ENCODE measurements at places on chromosomes 7 and 10.

- DNase-seq = no peak
These were observed 4.5 kb upstream of the ZEB1 start for GRCh38 chr10:31314256-31315150.

- DNase-seq = no peak
These were observed 199.5 kb upstream of the PFKP start for GRCh38 chr10:2867788-2868299.

DNA sequence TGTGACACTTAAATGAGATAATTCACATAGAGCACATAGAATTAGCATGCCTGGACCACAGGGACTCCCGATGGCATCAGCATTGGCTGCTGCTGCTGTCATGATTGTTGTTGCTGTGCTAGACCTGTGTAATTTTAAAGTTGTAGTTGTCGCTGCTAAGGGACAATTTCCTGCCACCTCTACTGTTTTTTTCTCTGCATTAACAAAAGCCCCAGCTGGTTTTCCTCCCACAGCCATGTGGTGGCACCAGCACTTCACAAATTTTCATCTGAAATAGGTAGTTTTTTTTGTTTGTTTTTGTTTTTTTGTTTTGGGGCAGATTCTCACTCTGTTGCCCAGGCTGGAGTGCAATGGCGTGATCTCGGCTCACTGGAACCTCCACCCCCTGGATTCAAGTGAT, 25.4 kb upstream of the PRXL2A start:
- DNase-seq = peak; percentile 23

DNA sequence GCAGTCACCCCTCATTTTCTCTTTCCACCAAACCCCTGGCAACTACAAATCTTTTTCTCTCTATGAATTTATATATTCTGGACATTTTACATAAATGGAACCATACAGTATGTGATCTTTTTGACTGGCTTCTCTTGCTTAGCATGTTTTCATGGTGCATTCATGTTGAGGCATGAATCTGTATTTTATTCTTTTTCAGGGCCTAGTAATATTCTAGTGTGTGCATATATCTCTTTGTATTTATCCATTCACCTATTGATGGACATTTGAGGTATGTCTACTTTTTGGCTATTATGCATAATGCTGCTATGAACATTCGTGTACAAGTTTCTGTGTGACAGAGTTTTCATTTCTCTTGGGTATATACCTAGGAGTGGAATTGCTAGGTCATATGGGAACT, 78.2 kb downstream of the HACD1 start:
- no peak for DNase-seq

DNA sequence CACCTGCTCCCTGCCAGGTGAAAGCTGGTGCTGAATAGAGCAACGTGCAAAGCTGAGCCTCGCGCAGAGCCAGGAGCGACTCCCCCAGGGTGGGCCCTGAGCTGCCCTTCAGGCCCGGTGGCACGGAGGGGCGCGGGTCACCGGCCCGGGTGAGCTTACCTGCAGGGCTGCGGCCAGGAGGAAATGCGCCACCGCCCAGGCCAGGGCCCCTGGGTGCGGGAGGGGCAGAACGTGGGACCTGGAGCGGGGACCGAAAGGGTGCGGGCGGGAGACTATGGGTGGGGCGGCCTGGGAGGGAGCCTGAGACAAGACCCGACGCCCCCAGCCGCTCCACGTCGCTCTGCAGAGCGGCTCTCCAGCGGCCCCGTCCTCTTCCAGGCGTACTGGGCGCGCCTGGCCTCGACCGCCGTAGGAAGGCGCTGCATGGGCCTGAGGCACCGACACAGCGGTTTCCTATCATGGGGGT, 122.1 kb downstream of the BTAF1 start:
- DNase-seq = no peak

DNA sequence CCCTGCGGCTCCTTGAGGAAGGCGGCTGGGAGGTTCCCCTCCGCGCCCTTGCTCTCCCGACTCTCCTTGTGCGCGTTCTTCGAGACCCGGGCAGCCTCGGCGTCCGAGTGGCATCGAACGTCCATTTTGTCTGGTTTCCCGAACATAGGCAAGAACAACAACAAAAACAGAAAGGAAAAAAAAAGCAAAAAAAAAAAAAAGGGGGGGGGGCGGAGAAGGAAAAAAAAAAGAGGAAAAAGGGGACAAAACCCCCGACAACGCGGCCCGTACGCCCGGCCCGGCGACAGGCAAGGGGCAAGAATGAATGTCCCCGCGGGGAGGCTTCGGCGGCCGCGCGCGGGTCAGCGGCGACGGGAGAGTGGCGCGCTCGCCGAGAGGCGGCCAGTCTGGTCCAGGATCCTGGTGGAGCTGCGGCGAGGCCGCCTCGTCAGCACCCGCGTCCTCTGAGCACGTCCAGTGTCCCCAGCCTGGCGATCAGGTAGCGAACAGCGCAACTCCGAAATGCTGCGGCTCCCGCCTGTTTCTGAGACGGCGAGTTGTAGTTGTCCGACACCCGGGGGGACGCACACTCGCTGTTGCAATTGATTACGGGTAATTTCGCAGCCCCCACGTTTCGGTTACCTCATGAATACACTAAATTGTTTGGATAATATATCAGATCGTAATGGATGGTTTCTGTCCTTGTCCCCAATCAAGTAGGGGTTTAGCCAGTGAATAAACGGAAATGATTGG, at the start of gene VAX1:
Gene VAX1 (minus strand): TSS at position 360 of the 732 bp plus-strand sequence. CDS start 214 bp downstream, at position 146.
- no peak for DNase-seq

DNA sequence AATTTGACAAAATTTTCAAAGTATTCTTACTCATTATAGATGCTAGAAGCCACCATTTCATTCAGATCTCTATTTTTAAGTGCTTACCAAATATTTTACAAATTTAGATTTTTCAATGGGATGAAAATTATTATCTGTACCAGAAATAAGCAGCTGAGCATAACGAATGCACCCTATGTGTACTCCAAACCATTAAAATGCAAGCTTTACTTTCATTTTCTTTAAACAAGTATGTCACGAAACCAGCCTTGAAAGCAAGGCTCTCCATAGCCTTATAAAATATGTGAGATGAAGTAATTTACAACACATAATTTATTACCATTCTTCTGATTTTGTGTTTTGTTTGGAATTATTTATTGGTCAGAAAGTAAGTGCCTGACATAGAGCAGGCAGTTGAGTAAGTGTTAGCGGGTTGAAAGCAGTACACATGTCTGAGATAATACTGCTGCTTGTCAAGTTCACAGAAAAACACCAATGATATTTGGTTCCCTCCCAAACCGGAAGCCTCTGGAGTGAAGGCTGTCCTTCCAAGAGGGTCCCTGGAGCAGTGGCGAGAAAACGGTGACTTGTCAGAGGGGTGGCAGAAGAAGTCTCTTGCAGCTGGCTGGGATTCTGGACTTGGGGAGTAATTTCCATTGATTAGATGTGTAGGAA, 322.7 kb upstream of the PFKP start:
- DNase-seq = no peak

DNA sequence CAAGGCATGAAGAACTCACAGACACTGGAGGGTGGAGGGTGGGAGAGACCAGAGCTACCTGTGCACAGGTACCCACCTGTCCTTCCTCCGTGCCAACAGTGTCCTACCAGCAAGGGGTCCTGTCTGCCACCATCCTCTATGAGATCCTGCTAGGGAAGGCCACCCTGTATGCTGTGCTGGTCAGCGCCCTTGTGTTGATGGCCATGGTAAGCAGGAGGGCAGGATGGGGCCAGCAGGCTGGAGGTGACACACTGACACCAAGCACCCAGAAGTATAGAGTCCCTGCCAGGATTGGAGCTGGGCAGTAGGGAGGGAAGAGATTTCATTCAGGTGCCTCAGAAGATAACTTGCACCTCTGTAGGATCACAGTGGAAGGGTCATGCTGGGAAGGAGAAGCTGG, 21.8 kb downstream of the PRSS2 start:
- DNase-seq = no peak

DNA sequence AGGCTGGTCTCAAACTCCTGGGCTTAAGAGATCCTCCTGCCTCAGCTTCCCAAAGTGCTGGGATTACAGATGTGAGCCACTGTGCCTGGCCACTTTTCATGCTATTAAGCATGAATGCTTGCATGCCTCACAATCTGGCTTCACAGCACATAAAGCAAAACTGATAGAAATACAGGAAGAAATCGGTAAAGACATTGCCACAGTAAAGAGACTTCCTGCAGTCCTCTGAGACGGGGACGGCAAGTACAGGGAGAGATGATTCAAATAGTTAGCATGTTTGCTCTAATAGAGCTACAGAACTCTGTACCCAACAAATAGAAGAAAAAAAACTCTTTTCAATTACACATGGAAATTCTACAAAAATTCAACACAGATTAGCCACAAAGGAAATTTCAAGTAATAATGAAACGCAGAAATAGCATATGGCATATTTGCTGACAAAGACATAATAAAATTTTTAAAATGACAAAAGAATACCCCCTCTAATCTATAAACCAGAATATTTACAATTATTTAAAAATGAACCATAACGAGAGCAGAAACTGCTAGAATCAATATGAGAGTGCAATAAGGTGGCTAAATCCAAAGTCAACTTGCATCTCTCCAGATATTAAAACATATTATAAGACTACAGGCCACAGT, 32.3 kb downstream of the CARD11 start:
- DNase-seq = no peak

- no peak for DNase-seq
These were observed 235.1 kb downstream of the SORCS1 start for GRCh38 chr10:106929291-106929895.

DNA sequence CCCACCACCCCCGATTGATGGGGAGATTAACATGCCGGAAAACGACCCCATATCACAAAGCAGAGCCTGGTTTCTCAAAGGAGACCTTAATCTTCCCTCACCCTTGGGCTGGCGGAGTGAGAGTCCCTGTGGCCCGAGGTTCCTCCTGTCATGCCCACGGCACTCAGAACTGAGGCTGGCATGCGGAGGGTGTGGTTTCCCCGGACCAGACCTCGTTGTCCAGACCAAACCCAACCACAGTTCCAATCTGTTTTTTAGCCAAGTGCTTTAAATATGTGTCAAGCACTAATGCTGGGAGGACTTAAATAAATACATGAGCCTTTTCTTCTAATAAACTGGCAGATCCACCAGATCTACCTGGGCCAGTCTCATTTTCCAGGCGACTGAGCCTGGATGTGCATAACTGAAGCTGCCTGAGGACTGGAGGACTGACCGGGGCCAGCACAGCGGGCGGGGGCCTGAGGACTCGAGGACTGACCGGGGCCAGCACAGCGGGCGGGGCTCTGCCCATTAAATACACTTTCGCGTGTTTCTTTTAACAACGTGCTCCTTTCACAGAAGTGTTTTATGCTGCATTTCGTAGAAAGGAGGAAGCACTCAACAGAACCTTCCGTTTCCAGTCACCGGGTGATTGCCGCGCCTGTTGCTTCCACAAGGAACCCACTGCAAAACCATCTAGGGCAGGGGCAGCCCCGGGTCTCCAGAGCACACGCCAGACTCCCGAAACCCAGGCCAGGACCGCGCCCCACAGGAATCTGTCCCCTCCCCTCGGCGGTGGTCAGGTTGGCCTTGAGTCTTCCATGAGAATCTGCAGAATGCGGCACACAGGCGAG, 334.6 kb downstream of the PTPRN2 start:
- no peak for DNase-seq

DNA sequence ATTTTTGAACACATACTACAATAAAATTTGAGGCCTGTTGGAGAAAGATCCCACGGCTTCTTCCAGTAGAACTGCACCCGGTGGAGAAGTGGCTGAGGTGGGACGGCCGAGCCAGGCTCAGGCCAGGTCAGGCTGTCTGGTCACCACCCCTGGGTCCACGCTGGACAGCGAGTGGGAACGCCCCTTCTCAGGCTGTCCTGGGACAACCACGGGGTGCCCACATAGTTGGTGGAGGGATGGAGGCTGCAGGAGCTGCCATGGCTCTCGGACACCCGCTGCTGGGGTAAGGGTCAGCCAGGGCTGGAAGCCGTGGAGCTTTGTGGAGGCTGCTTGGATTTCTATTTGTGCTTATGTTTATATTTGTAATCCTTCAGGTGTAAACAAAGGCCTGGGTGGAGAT, 206.5 kb downstream of the DNAJB6 start:
- no peak for DNase-seq

- DNase-seq = no peak
These were observed 92.8 kb downstream of the DLG5 start for GRCh38 chr10:77833792-77834191.

DNA sequence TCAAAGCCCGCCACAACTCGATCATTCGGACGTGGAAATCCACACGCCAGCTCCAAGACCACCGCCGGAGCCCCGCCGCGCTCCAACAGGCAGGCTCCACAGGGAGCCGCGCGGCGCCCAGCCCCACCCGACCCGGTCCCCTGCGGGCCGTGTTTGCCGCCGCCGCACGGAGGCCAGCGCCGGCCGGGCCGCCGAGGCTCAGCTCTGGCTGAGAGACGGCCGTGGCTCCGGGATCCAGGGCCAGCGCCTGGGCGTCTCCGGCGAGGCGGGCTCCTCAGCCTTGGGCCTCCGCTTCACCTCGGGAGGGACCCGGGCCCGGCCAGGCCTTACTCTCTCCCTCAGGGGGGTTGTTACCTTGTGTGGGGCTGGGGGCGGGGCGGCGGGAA, 333 bp downstream of the SMNDC1 start:
- DNase-seq = no peak

DNA sequence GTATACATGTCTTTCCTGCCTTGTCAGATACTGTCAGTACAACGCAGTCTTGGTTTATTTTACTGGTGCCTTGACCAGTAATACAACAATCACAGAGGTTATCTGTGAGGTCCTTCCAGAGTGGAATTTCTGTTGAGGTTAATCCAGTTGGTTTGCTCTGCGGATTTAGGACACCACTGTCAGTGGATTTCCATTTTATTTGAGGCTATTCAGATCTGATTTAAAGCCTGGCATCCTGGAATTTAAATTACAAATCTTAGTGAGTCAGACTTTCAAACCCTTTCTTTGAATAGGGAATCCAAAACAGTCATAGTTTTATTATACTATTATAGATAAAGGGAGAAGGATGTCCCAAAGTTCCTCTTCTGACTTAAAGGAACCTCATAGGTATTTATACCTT, 40.5 kb downstream of the ANLN start:
- no peak for DNase-seq

DNA sequence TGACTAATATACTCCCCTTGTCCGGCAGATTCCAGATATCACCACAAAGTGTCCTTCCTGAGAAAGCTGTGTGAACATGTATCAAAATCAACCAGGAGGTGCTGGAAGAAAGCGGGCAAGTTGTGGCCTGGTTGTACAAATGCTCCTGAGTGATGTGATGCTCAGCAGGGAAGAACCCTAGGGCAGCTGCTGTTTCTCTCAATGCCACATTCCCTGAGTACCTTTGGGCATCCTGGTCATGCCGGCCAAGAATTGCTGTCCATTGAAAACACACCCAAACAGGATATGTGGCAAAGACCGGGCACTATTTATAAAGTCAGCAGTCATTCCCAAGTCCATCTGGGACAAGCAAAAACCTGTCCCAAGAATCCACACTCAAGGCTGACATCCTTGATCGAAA, 7.8 kb upstream of the ADCY1 start:
- DNase-seq = no peak
